ENCODE measurements at places on chromosomes 3 and 15.
A peak's percentile ranks its signal among the peaks of the same experiment; 100 is the strongest.

DNA sequence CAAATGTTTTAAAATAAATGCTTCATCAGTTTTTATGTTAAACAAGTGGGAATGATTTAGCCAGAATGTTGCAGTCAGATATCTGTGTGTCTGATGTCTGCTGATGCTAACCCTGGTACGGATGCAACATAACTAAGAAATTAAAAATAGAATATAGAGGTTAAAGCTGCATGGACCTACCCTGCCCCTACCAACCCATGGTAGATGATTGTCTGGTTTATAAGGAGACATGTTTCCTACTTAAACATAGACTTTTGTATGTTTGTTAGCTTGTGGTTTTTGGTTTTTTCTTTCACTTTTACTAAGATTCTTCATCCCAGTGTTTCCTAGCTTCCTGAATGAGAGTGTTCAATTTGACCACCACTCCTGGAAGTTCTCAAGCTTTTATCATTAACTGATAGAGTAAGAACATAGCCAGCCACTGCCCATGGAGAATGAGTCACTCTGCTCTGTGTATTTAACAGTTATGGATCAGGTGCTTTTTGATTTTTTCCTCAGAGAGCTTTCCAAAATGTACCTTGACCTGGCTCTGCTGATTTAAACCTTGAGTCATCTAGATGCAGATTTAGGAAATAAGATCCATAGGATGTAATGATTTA lies 70.7 kb upstream of the VEPH1 start:
- peak; percentile 8 for DNase-seq

- DNase-seq, result no peak
Measured at GRCh38 chr3:84692261-84692660, 266.5 kb upstream of the CADM2 start.

DNA sequence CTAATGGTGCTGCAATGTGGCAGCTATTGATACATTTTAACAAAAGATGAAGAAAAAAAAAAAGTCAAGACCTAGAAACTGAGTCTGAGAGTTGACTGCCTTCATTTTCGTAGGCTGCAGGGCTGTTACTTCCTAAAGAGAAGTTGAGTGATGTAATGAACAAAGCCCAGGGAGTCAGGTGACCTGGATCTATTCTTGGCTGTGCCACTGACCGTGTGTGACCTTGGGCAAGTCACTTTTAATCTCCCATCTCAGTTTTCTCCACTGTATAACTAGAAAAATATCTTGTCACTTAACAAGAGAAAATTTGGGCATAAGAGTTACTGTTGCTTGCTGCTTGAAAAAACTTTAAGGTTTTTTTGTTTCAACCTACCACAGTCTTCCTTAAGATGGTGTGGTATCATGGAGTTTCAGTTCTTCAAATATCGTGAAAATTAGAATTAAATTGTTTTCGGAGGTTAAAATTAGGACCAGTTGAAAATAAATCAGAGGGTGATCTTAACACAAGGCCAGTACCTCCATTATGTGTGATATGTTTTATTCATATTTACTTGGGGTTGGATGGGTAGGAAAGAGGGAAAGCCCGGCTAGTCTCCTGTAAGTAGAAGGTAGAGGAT lies 5.8 kb downstream of the FMN1 start:
- DNase-seq, result no peak

- no peak for DNase-seq
Measured at GRCh38 chr3:49661281-49661680, 12.9 kb upstream of the APEH start.

GRCh38 chr15:69393831-69394491 lies 20.2 kb upstream of the KIF23 start:
- no peak for DNase-seq

DNA sequence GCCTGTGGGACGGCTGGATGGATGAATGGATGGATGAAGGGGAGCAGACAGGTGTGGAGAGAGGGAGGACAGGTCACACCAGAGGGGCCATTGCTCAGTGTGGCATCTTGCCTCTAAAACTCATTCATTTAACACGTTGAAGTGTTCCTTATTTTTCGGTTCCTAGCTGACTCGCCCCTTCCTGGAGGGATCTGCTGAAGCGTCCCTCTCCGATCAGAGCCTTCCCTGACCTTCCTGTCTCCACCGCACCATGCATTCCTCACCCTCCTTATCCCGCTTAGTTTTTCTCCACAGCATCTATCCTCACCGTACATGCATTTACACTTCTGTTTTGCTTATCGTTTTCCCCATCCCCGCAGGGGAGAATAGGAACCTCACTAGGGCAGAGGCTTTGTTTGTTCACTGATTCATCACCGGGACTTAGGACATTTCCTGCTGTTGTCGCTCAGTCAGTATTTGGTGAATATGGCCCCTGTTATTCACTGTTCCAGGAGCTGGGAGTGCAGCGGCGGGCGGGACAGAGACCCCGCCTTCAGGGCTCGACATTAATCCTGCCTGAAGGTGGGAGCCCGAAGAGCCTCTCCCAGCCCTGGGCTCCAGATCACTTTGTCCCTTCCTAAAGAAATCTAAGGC lies 32.0 kb downstream of the FOXL2 start:
- no peak for DNase-seq

DNA sequence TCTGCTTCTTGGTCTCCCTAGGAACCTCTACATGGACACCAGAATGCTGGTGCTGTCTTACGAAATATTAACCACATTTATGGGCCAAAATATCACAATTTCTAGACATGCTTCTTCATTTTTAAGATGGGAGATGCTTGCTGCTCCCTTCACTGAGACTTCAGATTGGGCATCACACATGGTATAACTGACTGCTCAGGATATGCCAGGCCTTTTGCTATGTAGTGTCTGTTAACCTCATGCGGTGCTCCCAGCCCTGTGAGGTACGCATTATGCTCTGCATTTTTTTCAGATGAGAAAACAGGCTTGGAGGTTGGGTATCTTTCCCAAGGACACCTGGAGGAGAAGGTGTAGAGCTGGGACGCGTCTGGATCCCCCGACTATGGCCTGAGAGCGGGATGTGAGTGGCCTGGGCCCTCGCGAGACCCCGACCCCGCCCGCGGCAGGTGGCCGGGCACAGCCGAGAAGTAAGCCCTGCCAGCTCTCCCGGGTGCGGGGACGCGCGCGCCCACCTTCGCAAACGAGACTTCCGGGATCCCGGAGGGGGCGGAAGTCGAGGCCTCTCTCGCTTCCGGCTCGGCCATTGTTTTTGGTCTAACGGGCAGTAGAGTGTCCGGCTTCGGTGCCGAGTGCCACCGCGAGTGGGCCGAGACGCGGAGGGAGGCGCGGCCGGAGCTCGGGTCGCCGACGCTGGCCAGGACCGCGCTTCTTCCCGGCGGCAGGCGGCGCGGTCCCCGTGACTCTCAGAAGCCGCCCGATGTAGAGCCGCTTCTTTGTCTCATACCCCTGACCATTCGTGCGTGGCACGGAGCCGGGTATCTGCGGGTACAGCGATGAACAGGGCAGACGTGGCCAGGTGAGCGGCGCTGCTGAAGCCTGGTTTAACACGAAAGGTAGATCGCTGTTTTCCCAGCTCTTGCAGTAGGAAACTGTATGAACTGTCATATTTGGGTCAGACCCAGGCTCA lies at the start of gene ZKSCAN7:
Gene ZKSCAN7 (plus strand): TSS at position 568 of the 967 bp plus-strand sequence. CDS start 1,855 bp downstream, outside the sequence.
- DNase-seq, result peak; percentile 47

DNA sequence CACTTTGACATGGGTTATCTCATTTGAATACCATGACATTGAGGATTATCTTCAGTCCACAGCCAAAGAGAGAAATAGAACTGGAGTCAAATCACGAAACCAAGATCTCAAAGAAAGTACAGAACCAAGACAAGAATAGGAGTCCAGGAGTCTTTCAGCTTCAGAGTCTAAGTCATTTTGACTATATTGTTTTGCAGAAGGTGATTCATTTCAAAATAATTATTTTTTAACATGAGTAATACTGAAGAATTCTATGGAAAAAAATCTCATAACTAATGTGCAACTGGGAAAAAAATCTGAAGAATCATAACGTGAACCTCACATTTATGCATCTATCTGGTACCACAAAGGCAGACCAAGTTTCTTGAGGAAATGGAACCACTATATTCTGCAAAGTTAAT lies 60.3 kb downstream of the UBE3A start:
- DNase-seq, result no peak

DNA sequence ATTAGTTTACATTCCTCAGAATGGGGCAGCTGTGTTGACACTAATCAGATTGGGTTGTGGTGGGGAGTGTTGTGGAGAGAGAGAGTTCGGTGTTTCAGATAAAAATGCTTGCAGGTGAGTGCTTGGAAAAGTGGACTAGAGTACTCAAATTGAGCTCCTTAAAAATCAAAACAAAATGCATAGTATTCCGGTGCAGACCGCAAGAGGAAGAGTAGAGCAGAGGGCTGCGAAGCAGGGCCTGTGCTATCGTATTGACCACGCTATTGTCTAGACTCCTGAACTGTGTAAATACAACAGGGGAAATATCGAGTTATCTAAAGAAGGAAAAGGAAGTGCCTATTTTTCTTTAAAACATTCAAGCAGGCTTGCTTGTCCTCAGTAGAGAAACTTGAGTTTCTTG lies 159.5 kb downstream of the TP63 start:
- no peak for DNase-seq
